ENCODE measurements at places on chromosomes 5 and 9.

GRCh38 chr5:8953911-8954438 is 591.9 kb downstream of the SEMA5A start:
- no peak for DNase-seq

DNA sequence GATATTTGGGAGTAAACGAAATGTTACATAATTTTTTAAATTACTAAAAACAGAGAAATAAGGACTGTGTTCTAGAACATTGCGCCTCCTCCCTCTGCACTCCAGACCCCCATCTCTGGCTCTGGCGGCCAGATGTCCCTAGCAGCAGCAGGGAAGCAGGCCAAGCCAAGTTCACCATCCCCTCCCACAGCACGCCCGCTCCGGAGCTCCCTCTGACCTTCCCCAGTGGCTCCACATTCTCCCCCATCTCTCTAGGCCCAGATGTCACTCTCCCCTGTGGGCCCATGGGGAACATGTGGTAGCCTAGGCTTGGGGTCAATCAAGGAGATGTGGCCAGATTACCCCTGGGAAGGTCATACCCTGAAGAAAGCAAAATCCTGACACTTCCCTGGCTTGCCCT is 6.3 kb upstream of the WNK2 start:
- DNase-seq = no peak

GRCh38 chr5:1759378-1759970 is 40.2 kb downstream of the MRPL36 start:
- DNase-seq = no peak

DNA sequence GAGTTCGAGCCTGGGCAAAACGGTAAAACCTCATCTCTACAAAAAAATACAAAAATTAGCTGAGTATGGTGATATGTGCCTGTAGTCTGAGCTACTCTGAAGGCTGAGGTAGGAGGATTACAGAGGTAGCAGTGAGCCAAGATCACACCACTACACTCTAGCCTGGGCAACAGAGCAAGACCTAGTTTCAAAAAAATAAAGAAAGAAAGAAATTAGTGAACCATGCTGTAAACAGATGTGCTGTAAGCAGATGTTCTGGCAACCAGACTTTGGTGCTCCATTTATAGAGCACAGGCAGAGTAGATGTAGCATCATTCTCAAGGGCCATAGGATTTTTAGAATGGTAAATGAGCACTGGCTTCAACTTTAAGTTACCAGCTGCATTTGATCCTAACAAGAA is 115.4 kb downstream of the ST8SIA4 start:
- DNase-seq = no peak

DNA sequence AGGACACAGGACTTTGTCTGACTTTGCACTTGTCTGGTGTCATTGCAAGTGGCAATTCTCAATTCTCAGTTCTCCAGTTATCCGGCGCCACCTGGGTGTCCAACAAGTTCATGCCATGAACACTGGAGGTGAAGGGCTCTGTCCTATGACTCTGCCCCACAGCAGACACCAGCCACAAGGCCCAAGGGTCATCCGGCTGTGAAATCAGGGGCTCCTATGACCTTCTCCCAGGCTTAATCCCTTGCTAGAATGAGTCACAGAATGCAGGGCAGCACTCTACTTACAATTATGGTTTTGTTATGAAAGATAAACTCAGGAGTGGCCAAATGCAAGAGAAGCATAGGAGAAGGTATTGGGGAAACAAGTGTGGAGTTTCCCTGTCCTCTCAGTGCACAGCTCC is 392.0 kb downstream of the GADD45G start:
- no peak for DNase-seq

DNA sequence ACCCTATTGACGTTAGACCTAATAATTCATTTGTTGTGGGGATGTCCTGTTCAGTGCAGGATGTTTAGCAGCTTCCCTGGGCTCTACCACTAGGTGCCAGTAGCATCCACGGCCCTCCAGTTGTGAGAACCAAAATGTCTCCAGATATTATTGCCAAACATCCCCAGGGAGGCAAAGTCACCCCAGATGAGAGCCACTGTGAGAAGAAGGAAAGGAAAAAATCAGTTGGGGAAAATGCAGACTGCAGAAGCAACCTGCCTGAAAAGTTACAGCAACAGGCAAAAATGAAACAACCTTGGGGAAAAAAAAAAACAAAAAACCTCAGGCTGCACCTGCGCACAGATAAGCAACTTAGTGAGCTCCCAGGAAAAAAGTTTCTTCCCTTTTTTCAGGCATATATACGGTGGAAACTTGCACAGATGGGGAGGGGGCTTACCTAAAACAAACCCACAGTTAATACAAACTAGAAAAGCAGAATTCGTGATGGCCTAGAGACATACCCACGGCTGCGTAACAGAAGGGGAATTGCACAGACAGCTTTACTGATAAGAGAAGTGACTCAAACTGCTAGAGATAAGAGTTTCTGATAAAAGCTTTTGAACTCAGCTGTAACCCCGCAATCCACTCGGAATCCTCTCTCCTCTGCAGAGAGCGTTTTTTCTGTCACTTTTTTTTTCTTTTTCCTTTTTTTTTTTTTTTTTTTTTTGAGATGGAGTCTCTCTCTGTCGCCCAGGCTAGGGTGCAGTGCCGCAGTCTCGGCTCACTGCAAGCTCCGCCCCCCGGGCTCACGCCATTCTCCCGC is 29.8 kb upstream of the FBP1 start:
- peak; percentile 76 for DNase-seq

GRCh38 chr5:171647904-171648260 is 137.7 kb upstream of the SMIM23 start:
- no peak for DNase-seq

GRCh38 chr5:173317091-173317730 is 11.0 kb downstream of the STC2 start:
- DNase-seq = no peak

DNA sequence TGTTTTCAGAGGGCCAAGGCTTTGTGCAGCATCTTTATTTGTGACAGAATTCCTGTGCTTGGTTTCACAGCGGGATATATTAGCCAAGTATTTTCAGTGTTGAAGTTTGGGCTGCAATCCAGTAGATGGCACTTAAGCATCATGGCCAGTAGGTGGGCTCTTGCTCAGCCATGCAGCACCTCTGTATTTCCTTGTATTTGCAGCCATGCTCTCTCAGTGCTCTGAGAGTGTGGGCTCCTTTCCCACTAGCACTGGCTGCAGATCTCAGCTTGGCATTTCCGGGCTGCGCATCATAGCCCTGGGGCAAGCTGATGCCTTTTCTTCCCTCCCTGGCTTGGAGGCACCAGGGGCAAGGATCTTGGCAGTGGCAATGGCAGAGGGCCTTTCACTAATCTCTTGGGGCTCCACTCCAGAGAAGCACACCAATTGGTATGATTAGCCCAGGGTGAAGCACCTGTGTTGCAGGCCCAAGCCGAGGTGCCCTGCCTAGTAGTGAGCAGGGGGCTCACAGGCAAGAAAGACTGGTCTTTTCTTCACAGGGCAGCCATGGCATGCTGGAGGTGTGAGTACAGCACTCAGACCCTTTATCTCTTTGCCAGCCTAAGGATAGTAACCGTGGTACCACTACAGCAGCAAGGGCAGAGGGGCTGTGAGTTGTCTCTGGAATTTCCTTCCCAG is 48.3 kb downstream of the SLCO6A1 start:
- DNase-seq = no peak

DNA sequence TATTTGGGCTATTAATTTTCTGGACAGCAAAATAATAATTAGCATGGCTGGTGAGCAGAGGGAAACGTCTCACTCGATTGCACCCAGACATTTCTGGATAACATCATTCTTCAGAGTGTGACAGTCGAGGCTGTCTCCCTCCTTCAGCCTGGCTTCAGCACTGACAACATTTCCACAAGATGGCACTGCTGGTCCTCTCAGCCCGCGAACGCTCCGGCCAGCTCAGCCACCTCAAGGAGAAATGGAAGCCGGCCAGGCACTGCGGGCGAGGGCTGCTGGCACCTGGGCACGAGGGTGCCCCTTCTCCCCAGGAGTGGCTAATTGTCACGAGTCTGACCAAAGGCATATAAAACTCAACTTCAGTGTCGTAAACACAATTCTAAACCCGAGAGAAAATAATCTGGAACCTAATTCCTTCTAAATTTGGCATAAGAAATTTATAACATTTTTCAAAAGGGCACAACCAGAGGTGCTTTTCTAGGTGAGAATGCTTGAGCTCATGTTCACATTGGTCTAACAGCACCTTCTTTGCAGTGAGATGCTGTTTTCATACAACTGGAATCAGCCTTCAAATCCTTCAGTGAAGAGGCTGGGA is 65.9 kb downstream of the DAP start:
- peak; percentile 74 for DNase-seq

DNA sequence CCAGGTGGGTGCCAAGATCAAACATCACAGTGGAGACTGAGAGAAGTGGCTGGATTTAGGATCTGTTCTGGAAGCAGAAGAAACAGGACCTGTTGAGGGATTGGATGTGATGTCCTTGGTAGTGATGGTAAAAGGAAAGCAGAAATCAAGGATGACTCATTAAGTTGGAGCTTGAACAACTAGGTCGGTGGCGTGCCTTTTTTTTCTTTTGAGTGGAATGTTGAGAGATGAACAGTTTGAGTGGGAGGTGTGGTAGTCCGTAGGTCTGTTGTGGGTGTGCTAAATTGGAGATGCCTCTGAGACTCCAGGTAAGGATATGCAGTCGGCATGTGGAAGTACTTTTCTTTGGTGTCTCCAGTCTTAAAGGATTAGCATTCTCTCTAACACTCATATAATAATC is 92.1 kb upstream of the IL12B start:
- no peak for DNase-seq

GRCh38 chr5:167822241-167822640 is 469.2 kb upstream of the WWC1 start:
- no peak for DNase-seq

DNA sequence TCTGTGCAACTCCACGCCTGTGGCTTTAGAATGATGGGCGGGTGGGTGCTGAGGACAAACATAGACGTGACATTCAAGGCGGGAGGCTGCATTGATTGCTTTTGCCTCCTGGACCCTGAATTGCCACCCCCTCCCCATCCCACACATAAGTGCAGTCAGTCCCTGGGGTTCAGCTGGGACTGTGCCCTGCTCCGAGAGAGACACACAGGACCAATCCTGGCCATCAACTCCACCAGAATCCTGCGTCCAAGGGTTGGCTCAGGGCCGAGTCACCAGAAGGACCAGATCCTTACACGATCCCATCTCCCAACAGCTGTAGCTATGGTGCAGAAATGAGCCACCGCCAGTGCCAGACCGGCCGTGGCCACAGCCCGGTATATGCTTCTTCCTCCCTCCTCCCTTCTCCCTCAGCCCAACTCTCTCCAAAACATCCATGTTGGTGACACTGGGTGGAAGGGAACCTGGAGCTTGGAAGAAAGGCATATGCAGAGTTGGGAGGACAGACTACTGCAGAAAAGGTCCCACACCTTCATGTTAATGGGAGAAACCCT is 27.4 kb downstream of the IRX2 start:
- DNase-seq = no peak

DNA sequence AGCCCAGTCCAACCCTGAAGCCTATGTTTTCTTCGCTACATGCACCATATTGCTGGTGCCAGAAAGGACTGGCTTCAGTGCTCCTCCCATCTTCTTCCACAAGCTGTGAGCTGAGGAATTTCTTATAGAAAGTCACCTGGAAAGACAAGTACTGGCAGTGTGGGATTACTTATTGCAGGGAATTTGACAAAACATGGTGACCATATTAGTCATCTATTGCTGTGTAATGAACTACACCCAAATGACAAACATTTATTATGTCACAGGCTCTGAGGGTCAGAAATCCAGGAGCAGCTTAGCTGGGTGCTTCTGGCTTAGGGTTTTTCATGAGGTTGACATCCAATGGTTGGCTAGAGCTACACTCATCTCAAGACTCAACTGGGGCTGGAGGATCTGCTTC is 75.5 kb downstream of the ENTREP1 start:
- no peak for DNase-seq

Data from cardiac muscle cell (in vitro differentiated cells and primary cell).